Aorta (tissue), 5 donors: ENCODE measurements at places on chromosomes 1 and 21. TPM values are rescaled to one million over a fixed set of nuclear protein-coding genes. Genes with fewer than 3 reads are reported as not detected.

DNA sequence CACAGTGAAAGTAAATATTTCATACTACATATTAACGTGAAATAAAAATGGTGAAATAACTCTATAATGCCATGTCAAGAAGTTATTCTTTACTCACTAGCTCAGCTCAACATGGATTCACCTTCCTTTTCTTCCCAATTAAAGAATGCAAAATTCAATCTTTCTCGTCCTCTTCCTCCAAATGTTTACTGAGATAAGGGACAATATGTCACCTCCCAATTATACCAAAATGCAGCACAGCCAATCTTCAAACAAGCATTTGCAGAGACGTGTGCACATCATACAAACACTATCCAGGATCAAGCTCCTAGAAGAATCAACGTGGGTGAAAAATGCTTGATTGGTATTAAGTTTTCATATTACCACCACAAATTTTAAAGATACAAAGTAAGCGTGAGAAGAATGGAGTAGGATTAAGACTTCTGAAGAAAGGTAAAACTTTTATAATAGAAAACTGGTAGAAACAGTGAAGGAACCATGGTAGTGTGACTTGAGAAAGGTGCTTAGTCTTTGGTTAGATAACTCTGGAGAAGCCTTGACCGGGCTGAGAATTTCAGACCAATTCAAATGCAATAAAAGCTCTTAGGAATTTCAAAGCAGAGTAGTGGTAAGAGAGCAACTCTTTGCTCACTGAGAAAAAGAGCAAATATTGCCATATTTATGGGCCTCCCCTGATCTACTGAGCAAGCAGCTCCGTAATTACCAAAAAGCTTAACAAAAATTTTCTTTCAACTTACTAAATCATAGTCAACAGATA, 7.2 kb downstream of the PTP4A2 start:
- DNase-seq, result no peak

DNA sequence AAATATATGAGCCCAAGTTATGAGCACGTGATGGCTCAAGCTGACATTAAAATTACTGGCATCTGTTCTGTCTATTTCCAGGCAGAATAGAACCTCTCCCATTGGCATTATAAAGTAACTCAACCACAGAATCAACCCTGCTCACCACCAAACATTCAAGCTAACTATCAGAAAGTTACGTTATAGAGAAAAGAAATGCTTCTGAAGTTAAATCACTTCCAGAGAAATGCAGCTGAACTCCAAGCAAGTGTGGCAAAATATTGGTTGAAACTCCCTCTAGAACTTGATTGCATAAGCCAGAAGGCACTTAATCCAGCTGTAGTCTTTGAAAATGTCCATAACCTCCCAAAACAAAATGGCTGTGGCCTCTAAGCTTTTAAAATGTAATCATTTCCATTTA, 36.2 kb upstream of the UBE2U start:
- no peak for DNase-seq

The FLAD1 gene
- total RNA-seq, result 14.5 TPM

- DNase-seq, result no peak
These were observed 471 bp upstream of the ADPRS start for GRCh38 chr1:36088265-36088576.

DNA sequence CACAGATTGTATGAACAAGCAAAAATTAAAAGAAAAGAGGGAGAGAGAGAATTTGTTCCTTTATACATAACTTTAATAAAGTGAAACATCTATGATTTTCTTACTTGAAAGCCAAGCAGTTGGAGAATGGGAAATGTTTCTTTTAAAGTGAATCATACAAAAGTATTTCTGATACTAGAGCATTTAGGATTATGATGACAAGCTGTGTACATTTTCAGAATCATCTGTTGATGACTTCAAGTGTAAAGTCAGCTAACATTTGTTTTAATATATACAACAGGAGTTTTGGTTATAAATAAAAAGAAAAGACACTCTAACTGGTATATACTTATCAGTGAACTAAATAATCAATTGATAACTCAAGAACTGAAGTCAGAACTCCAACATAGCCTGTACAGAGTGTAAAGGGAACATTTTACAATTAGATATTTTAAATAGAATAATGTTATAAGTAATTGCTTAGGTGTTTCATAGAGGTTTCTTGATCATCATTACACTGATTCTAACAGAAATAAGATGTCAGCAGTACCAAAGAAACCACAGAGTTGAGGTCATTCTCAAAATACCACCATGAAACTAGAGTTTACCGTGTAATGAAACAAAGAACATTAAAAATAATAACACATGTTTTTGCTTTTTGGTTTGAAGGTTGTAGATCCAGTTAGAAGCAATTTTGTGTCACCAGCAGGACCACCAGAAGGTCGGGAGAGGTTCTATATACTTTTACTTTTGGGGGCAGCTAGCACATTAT, 103.4 kb downstream of the COL24A1 start:
- DNase-seq, result no peak

- no peak for DNase-seq
These were observed 35.9 kb upstream of the AXDND1 start for GRCh38 chr1:179329862-179330261.
